ENCODE measurements at places on chromosomes 1 and 21.

DNA sequence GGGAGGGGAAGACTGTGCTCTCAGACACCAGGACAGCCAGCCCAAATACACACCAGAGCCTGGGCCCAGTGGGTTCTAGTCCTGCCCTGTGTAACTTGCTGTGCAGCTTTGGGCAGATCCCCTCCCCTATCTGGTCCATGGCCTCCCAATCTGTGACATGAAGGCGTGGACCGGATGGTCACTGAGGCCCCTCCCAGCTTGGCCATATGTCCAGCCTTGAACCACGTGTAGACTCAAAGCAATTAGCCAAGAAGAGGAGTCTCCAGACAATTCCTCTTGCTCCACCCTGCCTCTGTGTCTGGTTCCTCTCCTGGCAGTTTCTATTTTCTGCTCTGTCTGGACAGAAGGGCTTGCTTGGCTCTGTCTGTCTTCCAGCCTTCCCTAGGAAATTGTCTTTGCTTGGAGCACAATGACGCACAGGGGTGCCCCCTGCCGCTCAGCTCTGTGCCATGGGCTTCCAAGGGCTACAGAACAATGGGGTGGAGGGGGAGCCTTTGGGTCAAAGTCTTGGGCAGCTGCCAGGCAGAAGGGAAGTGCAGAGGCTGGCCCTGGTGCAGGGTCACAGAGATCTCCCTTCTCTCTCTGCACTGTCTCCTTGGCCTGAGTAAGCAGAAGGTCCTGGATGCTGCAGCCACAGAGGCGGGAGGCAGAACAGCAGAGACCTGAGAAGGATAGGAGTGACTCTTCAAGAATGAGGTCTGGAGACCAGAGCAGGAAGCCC is 66.1 kb downstream of the TENT5C start:
- no peak for DNase-seq

DNA sequence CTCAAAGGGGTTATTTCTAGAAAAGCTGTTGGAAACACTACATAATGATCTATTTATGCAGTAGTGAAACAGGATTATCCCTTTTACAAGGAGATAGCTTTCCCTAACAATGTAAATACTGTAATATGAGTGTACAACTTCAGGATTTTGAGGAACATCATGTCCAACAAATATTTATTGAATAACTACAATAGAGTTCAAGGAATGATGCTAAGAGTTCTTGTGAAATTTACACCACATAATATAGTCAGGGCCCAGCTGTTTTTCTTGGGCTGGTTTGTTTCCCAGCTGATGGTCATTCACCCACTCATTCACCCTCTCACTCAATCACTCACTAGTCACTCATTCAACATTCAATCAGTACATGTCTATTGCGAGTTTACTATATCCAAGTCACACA is 12.3 kb upstream of the LYPLAL1 start:
- DNase-seq: no peak

DNA sequence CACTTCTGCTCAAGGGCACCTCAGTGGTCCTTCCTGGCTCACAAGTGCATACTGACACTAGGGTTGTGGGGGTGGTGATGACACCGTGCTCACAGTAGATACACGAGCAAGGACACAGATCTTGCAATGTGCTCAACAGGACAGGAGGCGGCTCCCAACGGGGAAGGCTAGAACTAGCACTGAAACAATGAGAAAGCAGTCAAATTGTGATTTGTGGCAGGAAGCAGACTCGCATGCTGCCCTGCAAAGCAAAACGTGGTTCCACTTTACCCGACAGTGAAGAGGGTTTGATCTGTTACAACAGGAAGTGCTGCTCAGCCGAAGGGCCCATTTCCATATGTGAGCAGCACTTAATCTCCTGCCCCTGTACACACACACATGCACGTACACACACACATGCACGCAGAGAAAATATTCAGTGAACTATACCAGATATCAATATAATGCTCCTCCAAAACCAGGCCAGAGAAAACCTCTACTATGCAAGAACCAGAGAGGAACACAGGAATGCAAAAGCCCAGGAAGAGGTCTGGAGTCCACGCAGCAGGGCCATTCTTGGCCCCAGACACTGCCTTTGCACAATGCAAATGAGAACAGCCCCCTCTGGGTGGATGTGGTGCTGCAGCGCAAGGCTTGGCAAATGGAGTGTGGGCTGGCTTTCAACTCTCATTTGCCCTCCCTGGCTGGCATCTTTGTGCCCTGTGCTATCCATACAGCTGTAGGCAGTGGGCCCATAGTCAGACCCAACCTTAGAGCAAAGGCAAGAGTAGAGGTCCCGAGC is 47.1 kb downstream of the KANK4 start:
- peak; percentile 0 for DNase-seq

GRCh38 chr1:48469616-48470480 is 2.2 kb downstream of the SPATA6 start:
- no peak for DNase-seq

DNA sequence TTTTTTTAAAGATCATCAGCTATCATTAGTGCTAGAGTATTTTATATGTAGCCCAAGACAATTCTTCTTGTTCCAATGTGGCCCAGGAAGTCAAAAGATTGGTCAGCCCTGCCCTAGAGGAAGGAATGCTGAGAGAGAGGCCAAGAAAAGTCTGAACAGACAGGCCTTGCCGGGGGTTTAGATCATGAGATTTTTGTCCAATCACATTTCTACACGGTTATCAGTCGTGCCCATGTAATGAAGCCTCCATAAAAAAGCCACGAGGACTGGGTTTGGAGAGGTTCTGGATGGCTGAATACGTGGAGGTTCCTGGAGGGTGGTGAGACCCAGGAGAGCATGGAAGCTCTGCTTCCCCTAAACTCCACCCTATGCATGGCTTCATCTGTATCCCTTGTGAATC is 24.3 kb upstream of the ENO1 start:
- no peak for DNase-seq

- DNase-seq: no peak
These were observed 85.9 kb downstream of the USP24 start for GRCh38 chr1:55129194-55129728.

GRCh38 chr21:42386034-42386591 is 9.7 kb downstream of the TMPRSS3 start:
- no peak for DNase-seq

DNA sequence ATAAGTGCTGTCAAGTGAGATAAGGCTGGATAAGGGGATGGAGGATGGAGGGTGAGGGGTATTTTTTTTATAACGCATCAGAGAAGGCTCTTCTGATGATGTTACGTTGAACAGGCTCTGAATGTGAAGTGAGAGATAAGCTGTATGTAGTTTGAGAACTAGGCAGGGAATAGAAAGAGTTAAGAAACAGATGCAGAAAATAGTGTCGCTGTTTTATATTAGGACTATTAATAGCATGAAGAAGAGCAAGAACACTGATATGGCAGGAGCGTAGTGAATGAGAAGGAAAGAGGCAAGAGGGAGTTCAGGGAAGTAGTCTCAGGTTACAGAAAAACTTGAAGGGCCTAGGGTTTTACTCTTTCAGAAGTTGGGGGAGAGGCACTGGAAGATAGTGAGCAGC is 59.8 kb downstream of the GPR88 start:
- no peak for DNase-seq

DNA sequence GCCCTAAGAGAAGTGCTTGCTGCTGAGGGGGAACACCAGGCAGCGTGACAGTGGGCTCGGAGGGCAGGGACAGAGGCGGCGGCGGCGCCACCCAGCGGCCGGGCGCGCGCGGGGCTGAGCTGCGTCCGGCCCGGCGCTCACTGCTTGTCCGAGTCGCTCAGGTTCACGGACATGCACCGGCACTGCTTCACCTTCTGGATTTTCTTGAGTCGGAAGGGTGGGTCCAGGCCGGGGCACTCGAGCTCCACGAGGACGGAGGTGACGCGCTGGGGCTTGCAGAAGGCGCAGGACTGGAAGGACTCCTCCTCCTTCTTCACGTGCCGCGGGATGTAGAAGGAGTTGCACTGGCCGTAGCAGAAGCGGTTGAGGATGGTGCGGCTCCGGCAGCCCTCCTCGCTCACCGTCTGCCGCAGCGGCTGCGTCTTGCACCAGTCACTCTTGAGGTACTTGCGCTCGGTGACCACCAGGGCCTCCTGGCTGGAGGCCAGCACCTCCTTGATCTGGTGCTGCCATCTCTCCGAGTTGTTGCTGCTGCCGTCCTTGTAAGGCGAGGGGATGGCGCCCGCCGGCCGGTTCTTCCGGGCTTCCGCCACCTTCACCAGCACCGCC is 119.0 kb downstream of the GREM2 start:
- DNase-seq: no peak

- DNase-seq: no peak
These were observed 629 bp downstream of the CTNNBIP1 start for GRCh38 chr1:9909234-9910046.

DNA sequence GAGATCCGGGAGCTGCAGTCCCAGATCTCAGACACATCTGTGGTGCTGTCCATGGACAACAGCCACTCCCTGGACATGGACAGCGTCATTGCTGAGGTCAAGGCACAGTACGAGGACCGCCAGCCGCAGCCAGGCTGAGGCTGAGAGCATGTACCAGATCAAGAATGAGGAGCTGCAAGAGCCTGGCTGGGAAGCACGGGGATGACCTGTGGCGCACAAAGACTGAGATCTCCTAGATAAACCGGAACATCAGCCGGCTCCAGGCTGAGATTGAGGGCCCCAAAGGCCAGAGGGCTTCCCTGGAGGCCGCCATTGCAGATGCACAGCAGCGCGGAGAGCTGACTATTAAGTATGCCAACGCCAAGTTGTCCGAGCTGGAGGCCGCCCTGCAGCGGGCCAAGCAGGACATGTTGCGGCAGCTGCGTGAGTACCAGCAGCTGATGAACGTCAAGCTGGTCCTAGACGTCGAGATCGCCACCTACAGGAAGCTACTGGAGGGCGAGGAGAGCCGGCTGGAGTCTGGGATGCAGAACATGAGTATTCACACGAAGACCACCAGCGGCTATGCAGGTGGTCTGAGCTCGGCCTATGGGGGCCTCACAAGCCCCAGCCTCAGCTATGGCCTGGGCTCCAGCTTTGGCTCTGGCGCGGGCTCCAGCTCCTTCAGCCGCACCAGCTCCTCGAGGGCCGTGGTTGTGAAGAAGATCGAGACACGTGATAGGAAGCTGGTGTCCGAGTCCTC is 25.5 kb downstream of the ETV3L start:
- no peak for DNase-seq

- no peak for DNase-seq
These were observed 656 bp downstream of the SH2D2A start for GRCh38 chr1:156815961-156816422.

GRCh38 chr21:41048145-41048544 is 119.8 kb upstream of the BACE2 start:
- no peak for DNase-seq

GRCh38 chr1:119808972-119809550 is 2.2 kb downstream of the REG4 start:
- DNase-seq: peak; percentile 25

DNA sequence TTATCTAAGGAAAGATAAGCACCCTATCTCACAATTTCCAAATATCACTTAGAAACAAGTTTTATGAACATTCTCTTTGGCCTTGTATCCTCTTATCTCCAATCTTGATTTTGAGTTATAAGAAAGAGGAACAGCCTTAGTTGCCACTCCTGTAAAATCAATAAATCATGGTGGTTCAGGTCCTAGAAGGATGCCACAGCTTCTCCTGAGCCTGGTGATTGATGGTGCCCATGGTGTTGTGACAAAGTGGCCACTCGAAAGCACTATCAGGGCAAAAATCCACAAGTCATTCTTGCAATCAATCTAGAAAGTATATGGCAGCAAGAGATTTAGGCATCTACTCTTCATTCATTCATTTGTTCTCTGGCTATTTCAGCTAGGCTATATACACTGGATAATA is 27.8 kb downstream of the GBP6 start:
- DNase-seq: no peak

DNA sequence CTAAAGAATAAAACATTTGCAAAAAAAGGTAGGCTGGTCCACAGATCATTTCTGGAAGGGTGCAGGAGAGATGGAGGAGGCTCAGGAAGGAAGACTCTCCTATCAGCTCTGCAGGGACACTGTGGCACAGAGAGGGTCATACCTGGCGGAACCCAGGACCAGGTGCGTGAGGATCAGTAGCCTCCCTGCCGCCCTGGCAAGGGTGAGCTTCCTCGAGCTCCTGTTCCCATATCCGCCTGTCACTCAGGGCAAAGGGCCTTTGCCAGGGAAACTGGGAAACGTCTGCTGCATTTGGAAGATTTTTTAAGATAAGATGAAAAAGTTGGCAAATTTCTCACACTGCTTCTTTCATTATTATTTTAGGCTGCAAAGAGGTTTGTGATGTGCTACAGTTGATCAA is 112.1 kb upstream of the TIAM1 start:
- no peak for DNase-seq

DNA sequence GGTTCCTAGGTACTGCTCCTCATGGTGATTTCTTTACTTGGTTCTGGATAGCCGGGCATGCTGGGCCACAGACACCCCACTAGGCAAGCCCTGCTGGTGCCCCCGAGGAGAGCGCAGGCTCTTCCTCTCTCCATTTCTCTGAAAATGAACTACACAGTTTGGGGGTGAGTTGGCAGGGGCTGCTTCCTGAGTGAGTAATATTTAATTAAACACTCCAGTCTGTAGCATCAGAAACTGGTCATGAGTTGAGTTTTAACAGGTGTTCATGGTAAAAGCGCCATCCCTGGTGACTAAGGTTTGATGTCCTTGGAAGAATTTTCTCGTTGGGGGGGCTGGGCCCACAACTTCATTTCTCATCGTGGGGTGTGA is 1.7 kb downstream of the SPSB1 start:
- DNase-seq: no peak

DNA sequence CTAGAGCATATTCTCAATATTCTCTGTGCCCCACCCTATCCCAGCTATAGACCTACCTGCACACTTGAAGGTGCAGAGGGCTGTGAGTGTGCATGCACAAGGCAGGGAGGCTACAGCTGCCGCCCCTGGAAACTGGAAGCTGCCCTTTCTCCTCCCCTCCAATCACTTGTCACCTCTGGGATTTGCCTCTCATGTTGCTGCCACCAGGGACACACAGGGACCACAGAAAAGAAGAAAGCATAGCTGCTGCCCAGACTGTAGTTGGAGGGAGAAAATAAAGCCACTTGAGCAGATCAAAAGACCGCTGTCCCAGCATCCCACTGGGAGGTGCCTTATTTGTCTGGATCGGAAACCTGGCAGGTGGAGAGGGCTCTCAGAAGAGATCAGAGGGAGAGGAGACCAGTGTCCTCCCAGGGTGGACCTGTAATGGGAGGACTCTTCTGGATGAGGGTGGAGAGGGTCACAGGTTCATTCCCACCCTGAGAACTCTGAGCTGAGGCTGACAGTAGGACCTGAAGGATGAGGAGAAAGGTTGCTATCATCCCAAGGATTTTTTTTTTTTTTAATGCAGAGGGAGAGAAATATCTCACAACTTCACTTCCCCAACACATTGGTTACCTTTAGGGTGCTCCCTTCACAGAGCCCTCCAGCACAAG is 7.6 kb upstream of the INPP5B start:
- no peak for DNase-seq

- DNase-seq: no peak
These were observed 142.1 kb downstream of the NEGR1 start for GRCh38 chr1:72140222-72140621.

- DNase-seq: no peak
These were observed 139.6 kb downstream of the AKT3 start for GRCh38 chr1:243710467-243710866.

- no peak for DNase-seq
These were observed 140.7 kb downstream of the PAPPA2 start for GRCh38 chr1:176603696-176604095.
